ENCODE measurements at places on chromosomes 11 and 22. TPM values are rescaled to one million over a fixed set of nuclear protein-coding genes. Genes with fewer than 3 reads are reported as not detected.

GAB4 gene
- total RNA-seq, result 0.14 TPM

DNA sequence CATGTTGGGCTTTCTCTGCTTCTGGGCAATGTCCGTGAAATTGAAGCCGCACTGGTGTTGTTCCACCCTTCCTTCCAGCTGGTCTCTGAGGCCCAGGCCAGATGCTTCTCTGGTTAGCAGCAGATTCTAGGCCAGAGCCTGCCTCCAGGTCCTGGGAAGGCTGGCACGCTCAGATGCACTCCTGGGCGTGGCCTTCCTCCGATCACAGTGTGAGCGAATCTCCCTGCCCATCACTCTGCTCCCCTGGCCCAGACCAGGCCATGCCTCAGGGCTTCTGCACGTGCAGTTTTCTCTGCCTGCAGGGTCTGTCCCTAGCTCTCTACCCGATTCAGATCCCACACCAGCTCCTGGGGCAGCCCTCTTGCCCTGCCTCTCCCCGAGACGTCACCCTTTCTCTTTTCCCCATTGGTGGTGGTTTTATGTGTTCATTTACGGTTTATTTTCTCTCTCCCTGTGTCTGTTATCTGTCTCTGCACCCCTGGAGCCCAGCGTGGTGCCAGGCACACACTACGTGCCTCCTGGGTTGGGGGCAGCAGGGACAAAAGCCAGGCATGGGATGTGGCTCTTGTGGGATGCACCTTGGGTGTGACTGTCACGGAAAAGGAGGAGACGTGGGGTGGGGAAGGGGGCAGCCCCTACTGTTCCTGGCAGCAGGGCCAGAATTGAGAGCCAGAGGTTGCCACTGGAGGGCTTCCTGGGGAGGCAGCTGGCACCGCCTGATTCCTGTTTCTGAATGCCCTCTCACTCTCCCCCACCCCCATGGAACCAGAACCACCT lies 66.0 kb downstream of the KCNQ1 start:
- H3K36me3 ChIP-seq, result no peaks in the 10 kb centered on the region
- H3K27ac ChIP-seq, result no peak overlapping the region
- DNase-seq, result no peak
- no peak overlapping the region for H3K4me3 ChIP-seq

DNA sequence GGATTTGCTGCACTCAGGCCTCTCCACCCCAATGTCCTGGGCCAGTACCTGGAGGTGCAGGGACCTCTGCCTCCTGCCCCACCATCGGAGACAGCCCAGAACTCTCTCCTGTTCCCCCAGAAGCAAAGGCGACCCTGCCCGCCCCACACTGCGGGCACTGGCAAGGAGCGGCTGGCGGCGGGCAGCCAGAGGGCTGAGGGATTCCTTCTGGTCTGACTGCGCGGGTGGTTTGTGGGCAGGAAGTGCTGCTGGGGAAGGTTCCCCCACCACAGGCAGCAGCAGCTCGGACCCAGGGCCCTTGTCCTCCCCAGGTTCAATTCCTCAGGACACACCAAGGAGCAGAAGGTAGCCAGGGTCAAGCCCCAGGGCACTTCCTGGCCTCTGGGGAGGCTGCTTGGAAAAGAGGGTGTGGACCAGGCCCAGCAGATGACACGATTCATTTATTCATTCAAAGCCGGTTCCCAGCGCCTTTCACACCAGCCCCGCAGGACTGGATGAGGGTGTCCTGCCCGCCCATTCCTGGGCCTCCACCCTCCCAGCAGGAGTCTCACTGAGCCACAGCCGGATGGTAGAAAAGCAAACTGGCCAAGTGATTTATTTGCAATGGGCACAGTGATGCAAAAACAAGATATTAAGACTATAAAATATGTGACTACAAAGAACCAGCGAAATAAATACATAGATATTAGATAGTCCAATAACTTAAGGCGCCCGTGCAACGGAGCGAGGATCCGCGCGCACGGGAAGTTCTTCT lies 1.2 kb downstream of the PHLDA2 start:
- peaks cover 30% of the 10 kb centered on the region for H3K27me3 ChIP-seq
- peaks cover 14% of the 10 kb centered on the region for H3K4me1 ChIP-seq
- DNase-seq, result no peak

DNA sequence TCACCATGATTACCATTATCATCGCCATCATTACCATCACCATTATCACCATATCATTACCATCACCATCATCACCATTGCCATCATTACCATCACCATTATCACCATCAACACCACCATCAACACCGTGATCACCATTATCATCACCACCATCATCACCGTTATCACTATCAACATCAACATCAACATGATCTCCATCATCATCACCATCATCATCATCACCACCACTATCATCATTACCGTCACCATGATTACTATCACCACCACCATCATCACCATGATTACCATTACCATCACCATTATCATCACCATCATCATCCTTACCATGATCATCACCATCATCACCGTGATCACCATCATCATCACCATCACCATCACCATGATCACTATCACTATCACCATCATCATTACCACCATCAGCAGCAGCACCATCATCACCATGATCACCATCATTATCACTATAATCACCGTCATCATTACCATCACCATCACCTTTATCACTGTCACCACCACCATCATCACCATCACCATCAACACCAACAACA lies 753.7 kb downstream of the BRD1 start:
- no peak overlapping the region for H3K4me3 ChIP-seq
- no peak overlapping the region for H3K27ac ChIP-seq
- no peaks in the 10 kb centered on the region for H3K4me1 ChIP-seq
- H3K27me3 ChIP-seq, result no peaks in the 10 kb centered on the region

GRCh38 chr11:2898366-2899079 lies 12.9 kb upstream of the CDKN1C start:
- H3K4me3 ChIP-seq, result peak overlapping the region; percentile 69
- H3K27ac ChIP-seq, result peak overlapping the region; percentile 88
- H3K27me3 ChIP-seq, result no peaks in the 10 kb centered on the region
- no peaks in the 10 kb centered on the region for H3K36me3 ChIP-seq
- DNase-seq, result peak; percentile 66
- peaks cover 31% of the 10 kb centered on the region for H3K4me1 ChIP-seq

GRCh38 chr11:13233173-13233745 lies 44.3 kb upstream of the BMAL1 start:
- H3K27ac ChIP-seq, result no peak overlapping the region
- no peak overlapping the region for H3K4me3 ChIP-seq
- H3K27me3 ChIP-seq, result no peaks in the 10 kb centered on the region

DNA sequence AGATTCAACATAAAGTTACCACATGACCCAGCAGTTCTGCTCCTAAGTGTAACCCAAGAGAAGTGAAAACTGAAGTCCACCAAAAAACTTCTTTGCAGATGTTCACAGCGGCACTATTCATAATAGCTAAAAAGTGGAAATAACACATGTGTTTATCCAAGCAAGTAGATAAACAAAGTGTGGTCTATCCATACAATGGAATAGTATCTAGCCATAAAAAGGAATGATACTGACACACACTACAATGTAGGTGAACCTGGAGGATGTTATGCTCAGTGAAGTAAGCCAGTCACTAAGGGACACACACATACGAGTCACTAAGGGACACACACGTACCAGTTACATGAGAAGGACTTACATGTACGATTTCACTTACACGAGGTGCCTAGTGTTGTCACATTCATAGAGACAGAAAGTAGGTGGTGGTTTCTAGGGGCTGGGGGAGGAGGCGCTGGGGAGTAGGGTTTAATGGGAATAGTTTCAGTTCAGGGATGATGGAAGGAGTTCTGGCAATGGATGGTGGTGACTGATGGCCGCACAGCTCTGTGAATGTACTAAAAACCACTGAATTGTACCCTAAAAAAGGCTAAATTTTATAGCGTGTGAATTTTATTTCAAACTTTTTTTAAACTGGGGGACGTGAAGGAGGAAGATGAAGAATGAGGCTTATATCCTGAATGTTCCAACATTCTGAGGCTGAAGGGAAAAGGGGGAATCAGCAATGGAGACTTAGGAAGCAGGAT lies 27.2 kb upstream of the COMT start:
- H3K27ac ChIP-seq, result no peak overlapping the region
- peaks cover 2% of the 10 kb centered on the region for H3K4me1 ChIP-seq
- no peaks in the 10 kb centered on the region for H3K27me3 ChIP-seq
- H3K4me3 ChIP-seq, result no peak overlapping the region
- no peak for DNase-seq
- H3K36me3 ChIP-seq, result peaks cover 24% of the 10 kb centered on the region

DNA sequence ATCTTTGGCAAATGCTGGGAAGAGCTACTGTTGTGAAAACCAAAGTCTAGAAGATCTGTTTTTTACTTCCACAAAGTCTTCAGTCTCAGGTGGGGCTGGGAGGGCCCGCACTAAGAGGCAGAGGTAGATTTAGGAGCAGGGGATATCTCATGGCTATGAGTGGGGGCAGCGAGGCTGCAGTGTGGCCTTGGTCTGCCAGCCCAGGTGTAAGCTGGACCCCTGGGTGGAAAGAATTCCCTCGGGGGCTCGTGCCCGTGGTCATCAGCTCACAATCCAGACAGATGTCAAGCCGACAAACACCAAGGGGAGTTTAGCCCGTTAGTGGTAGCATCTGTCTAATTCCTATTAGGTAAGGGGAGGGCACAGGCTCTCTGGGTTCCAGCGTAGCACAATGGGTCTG lies 9.0 kb downstream of the PKNOX2 start:
- H3K27ac ChIP-seq, result no peak overlapping the region
- DNase-seq, result no peak
- H3K36me3 ChIP-seq, result no peaks in the 10 kb centered on the region
- no peak overlapping the region for H3K4me3 ChIP-seq
- no peaks in the 10 kb centered on the region for H3K4me1 ChIP-seq
- peaks cover 80% of the 10 kb centered on the region for H3K27me3 ChIP-seq

GRCh38 chr11:43944761-43945311 lies 2.4 kb downstream of the C11orf96 start:
- peaks cover 2% of the 10 kb centered on the region for H3K36me3 ChIP-seq
- H3K27me3 ChIP-seq, result peaks cover 76% of the 10 kb centered on the region
- peaks cover 14% of the 10 kb centered on the region for H3K4me1 ChIP-seq
